ENCODE measurements at places on chromosomes 7 and 10. TPM values are rescaled to one million over a fixed set of nuclear protein-coding genes. Genes with fewer than 3 reads are reported as not detected.

The THNSL1 gene
- 7.4 TPM for polyA plus RNA-seq

The CAMK2B gene
- polyA plus RNA-seq = 21.1 TPM

The NRAP gene
- 43.0 TPM for polyA plus RNA-seq

The IL6 gene
- polyA plus RNA-seq = 1.1 TPM

The FRMD4A gene
- polyA plus RNA-seq = 41.1 TPM

The TRRAP gene
- polyA plus RNA-seq = 23.1 TPM

The GPR85 gene
- not detected for polyA plus RNA-seq

The PVRIG gene
- polyA plus RNA-seq = 5.7 TPM

The TSPAN33 gene
- 34.3 TPM for polyA plus RNA-seq

The GCK gene
- 5.1 TPM for polyA plus RNA-seq

All from muscle of arm (tissue), 14 donors.